ENCODE measurements at places on chromosomes 13 and 19.

- DNase-seq: no peak
Observed at GRCh38 chr13:28533441-28534166, 38.7 kb upstream of the FLT1 start.

GRCh38 chr19:44607049-44607448, 6.3 kb upstream of the IGSF23 start:
- DNase-seq: no peak

DNA sequence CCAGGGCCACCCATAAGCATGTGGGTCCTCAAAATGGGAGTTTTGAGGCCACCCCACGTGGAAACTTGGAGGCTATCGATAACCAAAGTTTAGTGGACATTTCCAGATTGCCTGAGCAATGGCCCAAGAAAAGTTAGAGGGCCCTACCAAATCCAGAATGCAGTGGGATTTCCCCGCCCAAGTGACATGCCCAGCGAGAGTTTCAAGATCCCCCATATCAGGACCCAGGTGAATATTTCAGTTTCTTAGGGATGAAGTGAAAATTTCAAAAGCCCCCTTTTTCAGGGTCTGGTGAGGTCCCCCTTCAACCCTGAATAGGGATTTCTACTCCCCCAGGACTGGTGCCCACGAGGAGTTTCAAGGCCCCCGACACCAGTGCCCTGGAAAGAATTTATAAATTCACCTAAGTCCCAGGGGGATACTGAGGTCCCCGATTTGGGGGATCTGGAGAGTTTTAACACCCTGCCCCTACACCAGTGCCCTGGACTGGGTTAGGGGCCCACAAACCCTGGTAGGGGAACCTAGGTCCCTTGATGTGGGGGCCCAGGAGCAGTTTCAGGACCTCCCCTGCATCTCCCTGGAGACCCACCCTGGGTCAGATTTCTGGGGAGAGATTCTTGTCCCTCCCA, 695 bp downstream of the BST2 start:
- DNase-seq: no peak

DNA sequence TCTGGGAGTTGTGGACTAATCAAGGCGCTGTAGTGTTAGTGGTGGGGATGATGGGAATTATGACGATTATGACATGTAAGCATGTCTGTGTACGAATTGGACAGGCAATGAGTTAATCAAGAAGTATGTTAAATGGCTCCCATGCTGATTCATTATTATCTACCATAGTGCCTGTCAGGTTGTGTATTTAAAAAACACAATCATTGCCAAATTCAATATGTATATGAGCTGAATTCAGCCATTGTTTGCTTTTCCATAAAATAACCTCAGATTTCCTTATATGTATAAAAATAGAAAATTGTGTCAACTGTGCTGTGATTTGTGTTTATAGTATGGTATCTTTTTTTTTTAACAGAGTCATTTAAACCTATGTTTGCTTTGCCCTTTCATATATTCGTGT, 37.1 kb downstream of the PCCA start:
- no peak for DNase-seq

- no peak for DNase-seq
Observed at GRCh38 chr13:48885027-48885395, 90.7 kb upstream of the FNDC3A start.

- no peak for DNase-seq
Observed at GRCh38 chr13:39462428-39462827, 140.6 kb downstream of the LHFPL6 start.

GRCh38 chr19:11165486-11166030, 10.0 kb upstream of the SPC24 start:
- no peak for DNase-seq
